ENCODE measurements at places on chromosomes 1 and 21.
A peak's percentile ranks its signal among the peaks of the same experiment; 100 is the strongest.

- DNase-seq, result no peak
Measured at GRCh38 chr1:183058851-183059502, 35.8 kb downstream of the LAMC1 start.

- DNase-seq, result no peak
Measured at GRCh38 chr21:37688952-37689659, 227.2 kb downstream of the KCNJ6 start.

GRCh38 chr1:39788426-39788757 is 273 bp downstream of the BMP8B start:
- no peak for DNase-seq

GRCh38 chr1:234546890-234547788 is 62.8 kb downstream of the IRF2BP2 start:
- DNase-seq, result no peak

GRCh38 chr1:241610056-241610815 is 29.9 kb downstream of the CHML start:
- no peak for DNase-seq

DNA sequence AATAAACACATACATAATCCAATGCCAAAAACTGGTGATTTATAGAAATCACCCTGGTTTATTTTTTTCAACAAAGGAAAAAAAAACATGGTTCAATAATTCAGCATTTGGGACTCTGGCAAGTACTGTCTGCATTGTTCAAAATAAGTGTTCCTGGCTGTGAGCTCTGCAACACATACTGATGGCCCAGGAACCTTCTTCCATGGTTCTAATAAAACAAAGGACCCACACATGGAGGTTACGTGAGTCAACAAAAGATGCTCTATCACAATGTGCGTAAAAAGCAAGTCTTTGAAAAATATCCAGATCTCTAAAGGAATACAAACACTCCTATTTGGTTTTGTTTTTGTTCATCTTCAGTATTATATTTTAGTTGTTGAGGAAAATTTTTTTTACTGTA is 37.9 kb upstream of the C1orf198 start:
- no peak for DNase-seq

- peak; percentile 35 for DNase-seq
Measured at GRCh38 chr1:171984850-171985485, 143.7 kb downstream of the DNM3 start.

DNA sequence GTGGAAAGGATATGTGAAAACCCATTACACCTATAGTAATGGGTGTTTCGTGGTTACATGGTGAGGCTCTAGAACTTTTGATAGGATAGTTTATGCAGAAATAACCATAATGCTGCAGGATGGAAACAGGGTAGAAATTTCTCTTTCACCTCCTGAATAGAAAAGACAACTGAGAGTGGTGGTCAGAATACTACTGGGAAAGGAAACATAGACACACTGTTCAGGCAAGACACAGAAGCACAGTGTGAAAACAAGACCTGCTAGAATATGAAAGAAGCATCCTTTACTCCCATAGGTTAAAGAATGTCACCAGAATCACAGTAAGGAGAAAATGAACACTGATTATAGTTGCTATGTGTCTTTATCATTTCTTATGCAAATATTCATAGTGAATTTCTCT is 496.6 kb downstream of the DPYD start:
- no peak for DNase-seq

DNA sequence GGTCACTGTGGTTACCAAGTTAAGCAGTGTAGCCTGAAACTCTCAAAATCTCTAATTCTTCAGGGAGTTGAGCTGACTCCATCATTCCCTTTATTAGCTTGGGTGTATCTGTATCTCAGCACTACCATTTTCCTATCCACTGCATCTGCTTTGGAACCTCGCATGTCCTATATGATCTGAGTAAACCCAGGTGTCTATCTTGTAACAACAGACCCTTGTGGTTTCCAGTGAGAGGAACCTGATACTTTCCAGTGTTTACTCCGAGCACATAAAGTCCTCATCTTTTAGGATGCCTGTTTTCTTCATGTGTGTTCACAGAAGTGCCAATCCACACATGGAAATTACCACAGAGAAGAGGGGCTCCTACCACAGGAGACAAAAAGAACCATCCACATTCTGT is 650.4 kb downstream of the LMO4 start:
- DNase-seq, result no peak

DNA sequence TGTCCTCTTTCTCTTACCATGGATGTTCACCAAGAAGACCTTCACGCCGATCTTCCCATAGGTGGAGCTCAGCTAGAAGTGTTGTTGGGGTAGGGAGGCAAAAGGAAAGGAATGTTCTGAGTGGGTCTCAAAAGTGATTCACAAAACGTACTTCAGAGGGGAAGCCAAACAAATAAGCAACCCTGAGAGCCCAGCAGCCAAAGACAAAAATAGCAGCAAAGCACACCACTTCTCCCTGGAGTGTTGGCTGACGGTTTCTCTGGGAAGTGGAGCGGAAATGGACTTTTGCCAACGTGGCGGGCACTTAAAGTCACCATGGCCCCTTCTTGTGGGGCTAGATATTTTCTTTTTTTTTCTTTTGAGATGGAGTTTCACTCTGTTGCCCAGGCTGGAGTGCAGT is 23.1 kb downstream of the SLC26A9 start:
- peak; percentile 55 for DNase-seq

DNA sequence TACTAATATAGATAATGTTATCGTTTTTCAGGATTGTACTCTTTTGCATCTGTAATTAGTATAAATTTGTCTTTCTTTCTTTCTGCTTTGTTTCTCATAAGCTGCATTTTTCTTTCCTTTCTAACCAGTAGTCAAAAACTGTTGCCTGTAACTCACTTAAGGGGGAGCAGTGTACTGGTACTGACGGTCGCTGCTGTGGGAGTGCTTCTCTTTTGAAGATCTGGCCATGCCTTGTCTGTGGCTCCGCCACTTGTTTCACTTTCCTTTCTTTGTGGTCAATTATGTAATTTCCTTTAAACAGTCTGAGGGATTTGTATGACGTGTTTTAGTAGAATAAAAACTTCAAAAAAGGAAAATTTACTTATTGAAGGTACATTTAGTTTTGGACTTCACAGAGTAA is 37.0 kb downstream of the MIA3 start:
- peak; percentile 83 for DNase-seq

DNA sequence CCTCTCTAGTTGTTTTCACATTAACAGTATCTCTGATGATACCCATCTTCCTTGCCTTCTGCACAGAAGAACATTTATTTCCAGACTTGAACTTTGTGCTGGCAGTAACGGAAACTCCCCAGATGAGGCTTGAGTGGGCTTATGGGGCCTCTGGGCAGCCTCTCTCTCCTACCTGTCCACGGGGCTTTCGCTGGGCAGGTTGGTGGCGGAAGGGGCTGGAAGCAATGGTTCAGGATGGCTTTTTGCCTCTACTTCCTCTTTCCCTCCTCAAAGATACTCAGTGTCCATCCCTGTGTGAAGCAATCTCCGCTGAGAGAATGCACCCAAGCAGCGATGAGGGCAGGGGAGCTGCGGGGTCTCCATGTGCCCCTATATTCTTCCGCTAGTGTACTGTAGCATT is 348.2 kb downstream of the HLX start:
- DNase-seq, result no peak

- peak; percentile 96 for DNase-seq
Measured at GRCh38 chr1:154607609-154608396, at the start of gene ADAR. ADAR (minus strand) TSS chr1:154608186; CDS start chr1:154608006, 180 bp downstream.

DNA sequence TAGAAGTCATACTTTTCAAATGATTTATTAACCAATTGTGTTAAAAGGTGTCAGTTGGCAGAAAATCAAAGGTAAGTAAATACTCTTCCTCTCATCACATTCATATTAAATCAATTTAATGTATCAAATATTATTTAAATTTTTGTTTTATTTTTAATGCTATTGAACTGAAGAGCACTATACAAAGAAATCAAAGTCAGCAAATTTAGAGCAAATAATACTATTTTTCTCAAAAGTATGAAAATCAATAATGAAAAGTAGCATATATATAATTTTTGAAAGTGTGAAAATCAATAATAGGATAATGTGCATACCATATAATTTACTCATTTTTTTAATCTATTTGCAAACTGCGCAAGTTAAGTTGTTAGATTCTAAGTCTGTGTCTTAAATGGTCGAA is 181.0 kb downstream of the SPATA17 start:
- DNase-seq, result no peak

- DNase-seq, result no peak
Measured at GRCh38 chr1:1419813-1420653, 1.0 kb downstream of the ANKRD65 start.

GRCh38 chr1:103256490-103256889 is 148.2 kb upstream of the COL11A1 start:
- no peak for DNase-seq

GRCh38 chr1:232901255-232901654 is 49.2 kb upstream of the NTPCR start:
- DNase-seq, result no peak

DNA sequence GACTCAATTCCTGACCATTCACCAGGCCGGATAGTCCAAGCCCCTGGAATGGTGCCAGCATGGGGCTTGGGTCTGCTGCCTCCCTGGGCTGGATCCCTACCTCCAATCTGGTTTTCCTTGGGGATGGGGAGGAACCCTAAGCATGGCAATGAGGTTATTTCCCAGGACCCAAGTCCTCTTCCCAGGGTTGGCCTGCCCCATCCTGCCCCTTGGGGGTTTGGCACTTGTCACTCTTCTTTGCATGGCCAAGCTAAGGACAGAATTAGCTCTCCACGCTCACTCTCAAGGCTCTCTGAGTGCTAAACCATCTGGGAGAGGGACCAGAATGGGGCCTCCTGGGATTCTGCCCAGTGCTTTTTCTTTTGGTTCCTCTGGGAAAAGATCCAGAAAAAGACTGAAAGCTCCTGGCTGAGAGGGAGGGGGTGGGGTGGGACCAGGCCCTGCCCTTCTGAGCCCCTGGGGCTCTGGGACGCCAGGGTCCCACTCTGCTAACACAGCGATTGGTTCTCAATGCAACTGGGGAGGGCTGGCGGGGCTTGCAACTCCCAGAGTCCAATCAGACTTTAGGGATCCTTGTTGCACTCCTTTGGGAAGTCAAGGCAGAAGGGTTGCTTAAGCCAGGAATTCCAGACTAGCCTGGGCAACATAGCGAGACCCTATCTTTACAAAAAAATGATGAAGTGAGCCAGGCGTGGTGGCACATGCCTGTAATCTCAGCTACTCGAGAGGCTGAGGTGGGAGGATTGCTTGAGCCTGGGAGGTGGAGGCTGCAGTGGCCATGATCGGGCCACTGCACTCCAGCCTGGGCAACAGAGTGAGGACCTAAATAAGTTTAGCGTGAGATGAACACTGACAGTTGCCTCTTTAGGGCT is 52.7 kb downstream of the DHRS3 start:
- DNase-seq, result no peak

DNA sequence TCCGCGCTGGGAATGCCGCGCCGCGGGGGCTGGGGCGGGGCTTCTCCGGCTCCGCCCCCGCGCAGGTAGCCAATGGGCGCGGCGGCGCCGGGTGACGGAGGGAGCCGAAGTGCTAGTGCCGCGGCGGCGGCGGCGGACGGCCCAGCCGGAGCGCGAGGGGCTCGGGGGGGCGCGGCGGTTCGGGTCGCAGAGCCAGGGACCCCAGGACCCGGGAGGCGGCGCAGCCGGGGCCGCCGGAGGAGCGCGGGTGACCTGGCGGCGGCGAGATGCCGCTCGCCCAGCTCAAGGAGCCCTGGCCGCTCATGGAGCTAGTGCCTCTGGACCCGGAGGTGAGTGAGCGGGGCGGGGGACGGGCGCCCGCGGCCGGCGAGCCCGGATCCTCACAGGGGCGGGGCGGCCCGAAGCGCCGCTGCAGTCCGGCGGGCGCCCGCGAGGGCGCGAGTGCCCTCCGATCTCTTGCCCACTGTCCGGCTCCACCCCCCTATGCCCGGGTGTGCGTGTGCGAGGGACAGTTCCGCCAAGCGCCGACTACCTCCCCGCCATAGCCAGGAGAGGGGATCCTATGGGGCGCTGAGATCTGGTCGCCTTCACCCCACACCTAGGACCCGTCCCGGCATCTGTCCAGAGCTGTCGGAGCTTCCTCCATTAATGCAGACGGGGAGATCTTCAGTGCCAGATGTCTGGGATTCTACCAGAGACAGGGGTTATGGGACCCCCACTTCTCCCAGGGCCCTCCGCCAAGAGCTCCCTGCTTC is at the start of gene RPS6KA1:
RPS6KA1 (plus strand) TSS at position 107 of the 755 bp plus-strand sequence; CDS start at position 267, 160 bp downstream.
- DNase-seq, result peak; percentile 45

GRCh38 chr1:167668108-167668507 is 38.1 kb downstream of the RCSD1 start:
- no peak for DNase-seq

DNA sequence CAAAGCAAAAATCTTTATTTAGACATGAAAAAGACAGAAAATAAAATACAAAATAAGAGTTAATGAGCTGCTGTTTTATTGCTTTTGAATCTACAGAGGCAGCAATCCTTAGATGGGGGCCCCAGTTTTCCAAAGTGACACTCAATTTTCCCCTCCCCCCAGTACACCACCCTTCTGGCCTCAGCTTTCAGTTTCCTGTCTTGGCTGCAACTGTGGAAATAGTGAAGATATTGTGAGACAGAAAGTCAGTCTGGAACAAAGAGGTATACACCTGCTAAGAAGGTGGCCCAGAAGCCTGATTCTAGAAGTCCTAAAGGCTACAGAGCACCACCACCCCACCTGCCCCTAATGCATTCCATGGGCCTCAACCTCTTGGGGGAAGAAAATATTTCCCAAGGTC is 1.1 kb upstream of the MTMR11 start:
- no peak for DNase-seq

DNA sequence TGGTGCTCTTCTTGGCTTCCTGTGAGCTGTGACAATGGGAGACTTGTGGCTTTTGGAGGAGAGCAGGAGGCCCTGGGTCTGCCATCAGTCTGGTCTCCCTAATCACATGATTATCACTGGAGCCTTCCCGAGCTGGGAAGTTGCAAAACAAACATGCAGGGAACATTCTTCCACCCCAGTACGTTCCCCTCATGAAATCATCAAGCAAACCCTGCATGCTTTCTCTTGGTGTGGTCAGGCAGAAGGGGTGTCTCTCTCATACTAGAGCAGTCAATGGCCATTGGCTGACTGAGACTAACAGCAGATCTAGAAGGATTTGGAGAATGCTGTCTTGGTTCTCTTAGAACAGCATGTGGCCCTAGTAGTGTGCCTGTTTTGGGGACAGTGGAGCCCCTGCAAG is 111.2 kb downstream of the LIPI start:
- DNase-seq, result no peak

DNA sequence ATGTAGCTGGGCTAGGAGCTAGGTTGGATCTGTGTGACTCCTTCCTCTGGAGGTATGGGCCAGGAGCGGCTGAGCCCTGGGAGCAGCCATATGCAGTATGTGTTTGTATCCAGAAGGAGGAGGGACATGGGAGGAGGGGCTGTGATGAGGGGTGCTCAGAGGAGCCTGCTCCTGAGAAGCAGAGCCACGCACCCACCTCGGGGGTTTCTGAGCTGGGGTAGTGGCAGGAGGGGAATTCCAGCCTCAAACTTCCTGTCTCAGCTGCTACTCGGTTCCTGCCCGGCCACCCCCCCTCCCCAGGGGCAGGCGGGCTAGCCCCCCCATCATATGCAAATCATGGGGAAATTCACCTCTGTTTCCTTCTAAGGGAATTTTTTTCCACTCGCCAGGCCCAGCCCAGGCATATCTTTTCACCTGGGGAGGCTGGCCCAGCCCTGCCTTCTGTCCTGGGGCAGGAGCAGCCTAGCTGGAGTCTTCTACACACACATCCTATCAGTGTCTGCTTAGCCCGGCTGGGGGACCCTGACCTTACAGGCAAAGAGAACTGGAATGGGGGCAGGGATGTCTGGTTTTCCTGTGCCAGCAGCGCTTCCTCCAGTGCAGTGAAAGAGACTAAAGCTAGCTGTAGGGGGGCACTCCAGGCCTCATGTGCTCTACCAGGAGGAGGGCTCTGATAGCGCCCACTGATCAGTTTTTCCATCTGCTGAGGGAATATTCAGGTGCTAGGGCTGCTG is 3.0 kb downstream of the ZC3H12A start:
- peak; percentile 25 for DNase-seq

Measured in KBM-7 (cell line).